ENCODE measurements at places on chromosomes 7 and 10. TPM values are rescaled to one million over a fixed set of nuclear protein-coding genes. Genes with fewer than 3 reads are reported as not detected.

TEX36 gene
- not detected for polyA plus RNA-seq

LAMB4 gene
- polyA plus RNA-seq, result not detected

CALML3 gene
- polyA plus RNA-seq, result 0.17 TPM

MYL7 gene
- polyA plus RNA-seq, result 2.4 TPM

TRPV5 gene
- not detected for polyA plus RNA-seq

C7orf57 gene
- polyA plus RNA-seq, result 0.41 TPM

CYP2C19 gene
- polyA plus RNA-seq, result 0.94 TPM

NKX6-2 gene
- polyA plus RNA-seq, result 631 TPM

CYP2E1 gene
- 22.2 TPM for polyA plus RNA-seq

WNT8B gene
- polyA plus RNA-seq, result not detected
